Stimulated activated CD4-positive, alpha-beta T cell treated with anti-CD3 and anti-CD28 coated beads, TNF-alpha, amount 100 ng/mL, for 24 hours (primary cell): ENCODE measurements at places on chromosomes 13 and 19.

GRCh38 chr13:44307255-44307654 lies 66.4 kb upstream of the SERP2 start:
- no peak for DNase-seq

DNA sequence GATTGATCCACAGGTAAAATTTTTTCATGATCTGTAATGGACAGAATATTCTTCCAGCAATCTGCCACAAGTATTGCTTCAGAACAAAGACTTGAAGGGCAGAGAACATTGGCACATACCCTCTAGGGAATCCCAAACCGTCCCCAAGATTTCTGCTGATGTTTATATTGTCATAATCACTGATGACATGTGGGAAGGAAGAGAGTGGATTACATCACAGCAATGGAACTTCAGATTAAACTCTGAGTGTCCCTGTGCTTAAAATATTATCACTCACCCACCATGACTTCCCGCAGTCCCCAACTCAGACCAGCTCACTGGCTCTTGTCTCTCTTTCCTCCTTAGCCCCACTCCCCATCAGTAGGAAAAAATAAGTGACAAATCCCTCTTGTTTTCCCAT lies 8.5 kb upstream of the TPT1 start:
- no peak for DNase-seq

- no peak for DNase-seq
Measured at GRCh38 chr13:101289764-101290163, 126.5 kb downstream of the NALCN start.

GRCh38 chr13:51714663-51715168 lies 89.2 kb downstream of the DHRS12 start:
- DNase-seq = no peak

GRCh38 chr13:100460266-100460665 lies 128.3 kb downstream of the GGACT start:
- no peak for DNase-seq

DNA sequence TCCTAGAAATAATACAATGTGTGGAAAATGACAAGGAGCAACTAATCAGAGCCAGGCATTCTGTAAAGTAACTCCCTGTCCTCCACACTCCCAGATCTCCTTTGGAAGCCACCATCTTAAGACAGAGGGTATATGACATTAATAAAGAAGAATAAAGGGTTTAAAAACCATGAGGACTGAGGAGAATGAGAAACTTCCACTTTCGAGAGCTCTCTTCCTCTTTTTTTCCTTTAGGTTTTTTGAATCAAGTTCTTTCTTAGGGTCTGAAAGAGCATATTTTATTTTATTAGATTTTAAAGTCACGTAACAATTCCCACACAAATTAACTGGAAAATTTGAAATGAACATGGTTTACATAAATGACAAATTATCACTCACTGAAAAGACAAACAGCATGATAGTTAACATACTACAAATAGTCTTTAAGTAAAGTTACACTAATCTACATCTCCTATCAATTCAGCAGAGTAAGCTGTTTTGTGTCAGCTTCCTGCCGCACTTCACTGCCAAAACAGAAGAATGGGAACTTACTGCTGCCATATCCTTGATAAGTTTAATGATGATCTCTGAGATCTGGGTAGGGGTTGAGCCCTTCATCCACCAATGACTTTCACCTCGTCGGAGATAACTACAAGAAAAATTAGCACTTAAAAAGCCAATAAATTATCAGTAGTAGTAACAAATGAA lies 38.6 kb upstream of the FBXL3 start:
- no peak for DNase-seq

- DNase-seq = no peak
Measured at GRCh38 chr13:55727683-55728082, 1413.0 kb upstream of the PRR20A start.

GRCh38 chr19:11181488-11181887 lies 15.9 kb downstream of the KANK2 start:
- DNase-seq = no peak

DNA sequence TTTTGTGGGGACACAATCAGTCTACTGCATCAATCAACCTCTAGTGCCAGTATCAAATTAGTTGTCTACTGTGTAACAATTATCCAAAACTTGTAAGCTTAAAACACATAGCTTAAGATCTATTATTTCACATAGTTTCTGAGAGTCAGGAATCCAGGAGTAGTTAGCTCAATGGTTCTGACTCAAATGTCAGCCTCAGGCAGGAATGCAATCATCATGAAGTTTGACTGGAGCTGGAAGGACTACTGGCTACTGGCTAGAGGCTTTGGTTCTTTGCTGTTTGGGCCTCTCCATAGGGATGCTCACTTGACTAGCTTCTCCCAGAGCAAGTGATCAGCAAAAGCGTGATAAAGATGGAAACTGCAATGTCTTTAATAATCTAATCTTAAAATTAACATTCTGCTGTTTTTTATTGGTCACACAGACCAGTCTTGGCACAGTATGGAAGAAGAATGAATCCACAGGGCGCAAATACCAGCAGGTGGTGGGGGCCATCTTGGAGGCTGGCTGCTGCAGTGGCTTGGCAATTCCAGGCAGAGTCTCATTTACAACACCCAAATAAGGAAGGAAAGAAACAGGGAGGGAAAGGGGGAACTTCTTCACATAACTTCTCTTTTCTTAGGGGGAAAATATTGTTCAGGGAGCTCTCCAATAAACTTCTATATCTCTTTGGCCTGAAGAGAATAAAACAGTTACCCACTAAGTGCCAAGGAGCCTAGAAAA lies 15.7 kb downstream of the CAB39L start:
- no peak for DNase-seq

DNA sequence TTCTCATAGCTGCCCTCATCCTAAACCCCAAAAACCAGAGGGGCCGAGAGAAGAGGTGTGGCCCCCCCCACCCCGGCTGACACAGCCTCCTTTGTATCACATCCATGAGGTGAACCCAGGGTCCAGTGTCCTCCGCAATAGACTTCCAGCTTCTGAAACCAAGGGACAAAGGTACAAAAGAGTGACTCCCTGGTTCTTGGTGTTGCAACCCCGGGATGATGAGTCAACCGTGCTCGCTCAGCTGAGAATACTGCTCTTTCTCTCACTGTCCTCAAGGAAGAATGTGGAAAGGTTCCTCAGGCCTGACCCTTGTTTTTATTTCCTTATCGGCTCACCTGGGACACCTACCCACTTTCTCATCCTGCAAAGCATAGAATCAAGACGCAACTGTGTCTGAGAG lies 5.5 kb downstream of the SLC15A1 start:
- no peak for DNase-seq

- no peak for DNase-seq
Measured at GRCh38 chr19:36837176-36837905, 846 bp downstream of the ZNF790 start.

DNA sequence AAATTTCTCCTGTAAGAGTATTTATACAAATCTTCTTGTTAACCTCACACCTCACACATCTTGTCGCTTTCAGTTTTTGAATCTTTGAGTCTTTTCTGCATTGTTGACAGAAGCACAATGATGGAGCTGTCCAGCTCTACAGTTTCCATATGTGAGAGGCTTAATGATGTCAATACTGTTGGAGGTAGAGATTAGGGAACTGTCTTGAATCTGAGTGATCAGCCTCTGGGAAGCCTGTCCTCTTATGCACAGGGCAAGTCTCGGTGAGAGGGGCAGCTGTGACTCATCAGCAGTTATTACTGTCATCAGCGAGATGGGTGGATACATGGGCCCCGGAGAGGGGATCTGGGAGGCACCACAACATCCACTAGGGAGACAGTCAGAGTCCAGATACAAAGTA lies 4.6 kb upstream of the ITGBL1 start:
- DNase-seq = no peak

- DNase-seq = no peak
Measured at GRCh38 chr13:40191186-40191980, 475.1 kb downstream of the FOXO1 start.

DNA sequence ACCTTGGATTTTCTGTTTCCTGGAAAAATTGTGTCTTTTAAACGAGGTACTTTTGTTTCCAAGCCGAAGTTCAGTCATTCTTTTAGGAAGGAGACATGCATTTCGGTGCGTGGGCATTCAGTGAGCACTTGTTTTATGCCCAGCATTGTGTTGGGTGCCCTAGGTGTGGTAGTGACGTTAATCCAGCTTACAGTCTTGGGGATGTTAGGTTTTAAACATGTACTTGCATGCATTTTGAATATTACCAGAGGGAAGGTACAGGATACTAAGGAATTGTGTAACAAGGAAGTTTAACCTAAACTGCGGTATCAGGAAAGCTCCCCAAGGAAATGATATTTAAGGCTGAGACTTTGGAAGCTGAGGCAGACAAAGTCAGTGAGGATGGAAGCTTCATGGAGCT lies 66.3 kb downstream of the ARHGAP35 start:
- DNase-seq = no peak

GRCh38 chr19:44661205-44661604 lies 10.1 kb upstream of the CEACAM19 start:
- no peak for DNase-seq

DNA sequence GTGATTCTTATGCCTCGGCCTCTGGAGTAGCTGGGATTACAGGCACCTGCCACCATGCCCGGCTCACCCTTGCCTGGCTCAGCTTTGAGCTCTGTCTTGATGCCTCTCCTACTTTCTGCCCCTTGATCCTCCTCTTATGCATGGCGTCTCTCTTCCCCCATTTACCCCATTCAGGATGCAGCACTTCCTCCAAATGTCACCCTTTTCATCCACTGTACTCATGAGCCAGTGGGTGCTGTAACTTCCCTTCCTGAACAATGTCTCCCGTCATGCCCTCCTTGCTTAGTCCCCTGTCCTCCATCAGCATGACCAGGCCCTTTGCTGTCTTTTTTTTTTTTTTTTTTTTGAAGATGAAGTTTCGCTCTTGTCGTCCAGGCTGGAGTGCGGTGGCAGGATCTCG lies 3.4 kb upstream of the SIGLEC9 start:
- no peak for DNase-seq

DNA sequence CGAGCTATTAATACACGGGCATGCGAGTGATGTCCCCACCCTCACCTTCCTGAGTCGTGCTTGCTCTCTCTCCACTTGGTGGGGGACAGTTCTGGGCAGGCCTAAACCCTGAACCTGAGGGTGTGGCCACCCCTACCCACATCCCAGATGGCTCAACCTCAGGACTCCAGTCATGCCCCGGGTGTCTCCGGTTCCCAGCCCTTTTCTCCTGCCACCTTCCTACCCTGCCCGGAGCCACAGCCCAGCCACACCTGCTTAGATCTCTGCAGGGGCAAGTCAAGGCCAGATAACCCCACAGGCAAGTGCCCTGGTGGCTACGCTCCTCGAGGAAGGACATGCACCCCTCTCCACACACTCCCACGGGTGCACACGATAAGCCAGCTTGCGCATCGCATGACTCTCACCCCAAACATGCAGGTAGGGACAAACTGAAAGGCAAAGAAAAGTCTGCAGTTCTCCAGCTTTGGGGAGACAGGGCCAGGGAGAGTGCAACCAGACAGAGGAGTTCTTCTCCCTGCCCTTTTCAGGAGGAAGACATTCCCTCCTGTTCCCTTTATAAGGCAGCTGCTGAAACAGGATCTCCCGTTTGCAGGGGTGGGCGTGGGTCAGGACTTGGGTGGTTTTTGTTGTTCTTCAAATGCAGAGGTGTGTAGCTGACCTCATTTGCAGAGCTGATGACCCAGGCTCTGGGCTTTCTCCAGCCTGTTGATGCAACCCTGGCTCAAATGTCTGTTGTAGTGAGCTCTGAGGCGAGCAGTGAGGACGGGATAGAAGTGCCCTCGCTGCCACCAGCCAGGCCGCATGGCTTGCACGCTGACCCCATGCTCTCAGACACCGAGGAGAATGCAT lies 88.6 kb downstream of the DPF1 start:
- no peak for DNase-seq

GRCh38 chr13:45055198-45055901 lies 65.0 kb upstream of the GTF2F2 start:
- DNase-seq = peak; percentile 70

DNA sequence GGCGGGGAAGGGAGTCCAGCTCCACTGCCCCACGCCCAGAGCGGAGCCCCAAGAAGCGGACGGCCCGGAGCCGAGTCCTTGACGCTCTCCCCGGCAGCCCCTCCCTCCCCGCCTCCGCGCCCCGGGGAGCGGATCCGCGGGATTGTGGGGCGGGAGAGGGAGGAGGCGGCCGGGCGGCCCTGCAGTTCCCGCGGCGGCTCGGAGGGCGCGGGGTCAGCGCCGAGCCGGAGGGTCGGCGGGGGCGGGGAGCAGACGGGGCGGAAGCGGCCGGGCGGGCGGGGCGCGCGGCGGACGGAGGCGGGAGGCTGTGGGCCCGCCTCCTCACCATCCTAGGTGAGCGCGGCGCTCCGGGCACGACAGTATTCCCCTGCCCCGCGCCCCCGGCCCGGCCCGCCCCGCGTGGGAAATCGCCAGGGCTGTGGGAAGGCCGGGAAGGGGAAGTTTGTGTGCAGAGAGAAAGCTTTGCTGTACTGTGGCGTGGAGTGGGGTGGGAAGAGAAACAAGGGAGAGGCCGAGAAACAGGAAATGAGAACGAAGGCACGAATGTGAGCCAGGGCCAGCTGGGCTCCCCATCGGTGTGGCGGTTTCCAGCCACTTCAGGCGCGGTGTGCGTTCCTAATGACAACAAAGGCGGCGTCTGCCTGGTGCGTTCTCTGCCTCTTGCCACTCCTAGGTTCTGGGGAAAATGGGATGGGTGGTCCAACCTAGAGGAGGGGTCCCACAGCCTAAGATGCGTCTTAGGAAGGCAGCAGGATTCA lies 1.3 kb upstream of the KLF12 start:
- DNase-seq = peak; percentile 57

GRCh38 chr13:67308004-67308772 lies 78.1 kb upstream of the PCDH9 start:
- no peak for DNase-seq

DNA sequence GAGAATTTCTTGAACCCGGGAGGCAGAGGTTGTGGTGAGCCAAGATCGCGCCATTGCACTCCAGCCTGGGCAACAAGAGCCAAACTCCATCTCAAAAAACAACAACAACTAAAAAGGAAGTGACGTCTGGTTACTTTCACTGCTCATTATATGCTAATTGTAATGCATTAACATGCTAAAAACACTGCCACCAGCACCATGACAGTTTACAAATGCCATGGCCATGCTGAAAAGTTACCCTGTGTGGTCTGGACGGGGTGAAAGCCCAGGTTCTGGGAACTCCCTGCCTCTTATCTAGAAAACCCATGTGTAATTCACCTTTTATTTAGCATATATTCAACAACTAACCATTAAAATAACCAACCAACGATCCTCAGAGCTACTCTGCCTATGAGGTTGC lies 28.1 kb downstream of the CPT1C start:
- no peak for DNase-seq

- DNase-seq = no peak
Measured at GRCh38 chr13:107450931-107451330, 764.4 kb downstream of the LIG4 start.

GRCh38 chr13:96851856-96852445 lies 142.3 kb downstream of the OXGR1 start:
- no peak for DNase-seq

- no peak for DNase-seq
Measured at GRCh38 chr13:100836711-100837110, 162.1 kb upstream of the TMTC4 start.

DNA sequence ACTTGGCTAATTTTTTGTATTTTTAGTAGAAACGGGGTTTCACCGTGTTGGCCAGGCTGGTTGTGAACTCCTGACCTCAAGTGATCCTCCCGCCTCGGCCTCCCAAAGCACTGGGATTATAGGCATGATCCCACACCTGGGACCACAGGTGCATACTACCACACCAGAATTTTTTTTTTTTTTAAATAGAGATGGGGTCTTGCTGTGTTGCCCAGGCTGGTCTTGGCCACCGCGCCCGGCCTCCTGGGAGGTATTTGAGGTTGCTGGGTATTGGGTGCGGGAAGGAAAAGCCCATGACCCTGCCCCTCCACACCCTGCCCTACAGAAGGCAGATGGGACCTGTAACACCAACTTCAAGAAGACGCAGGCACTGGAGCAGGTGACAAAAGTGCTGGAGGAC lies 13.6 kb downstream of the ACTMAP start:
- no peak for DNase-seq
